Type B pancreatic cell (in vitro differentiated cells): ENCODE measurements at places on chromosomes 3 and 15. TPM values are rescaled to one million over a fixed set of nuclear protein-coding genes. Genes with fewer than 3 reads are reported as not detected.

Gene LRRC49
- 6.7 and 13.4 TPM in 2 replicates for total RNA-seq

Gene CMC1
- total RNA-seq, result 15.7 and 18.2 TPM in 2 replicates

Gene COL6A5
- total RNA-seq, result 0.10 and 0.14 TPM in 2 replicates

Gene VIPR1
- total RNA-seq, result 4.7 and 5.6 TPM in 2 replicates

Gene GOLGA8F
- not detected in 2 replicates for total RNA-seq

- DNase-seq, result no peak
Measured at GRCh38 chr3:44297255-44297654, 41.3 kb upstream of the TCAIM start.

DNA sequence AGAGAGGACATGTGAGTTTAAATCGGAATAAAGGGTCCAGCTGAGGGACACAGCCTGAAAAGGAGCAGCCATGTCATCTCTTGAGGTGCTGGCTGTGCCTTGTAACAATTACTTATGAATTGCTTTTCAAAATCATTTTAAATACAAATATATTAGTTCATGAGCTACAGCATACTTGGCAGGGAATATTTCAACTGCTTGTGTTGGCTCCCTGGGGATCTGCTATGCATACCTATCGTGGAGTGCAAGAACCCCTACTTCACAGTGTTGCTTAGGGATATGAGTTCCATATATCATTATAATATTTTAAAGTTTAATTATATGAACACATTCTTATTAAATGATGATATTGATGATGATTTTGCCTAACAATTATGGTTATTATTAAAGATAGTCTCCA lies 19.1 kb upstream of the P2RY14 start:
- DNase-seq, result no peak

GRCh38 chr3:69494185-69494584 lies 108.3 kb upstream of the FRMD4B start:
- no peak for DNase-seq

- DNase-seq, result no peak
Measured at GRCh38 chr15:98728811-98729160, 80.4 kb downstream of the IGF1R start.
